ENCODE measurements at places on chromosomes 7 and 10.

- peak; percentile 48 for DNase-seq
These were observed 6.4 kb upstream of the GPR22 start for GRCh38 chr7:107463139-107464078.

DNA sequence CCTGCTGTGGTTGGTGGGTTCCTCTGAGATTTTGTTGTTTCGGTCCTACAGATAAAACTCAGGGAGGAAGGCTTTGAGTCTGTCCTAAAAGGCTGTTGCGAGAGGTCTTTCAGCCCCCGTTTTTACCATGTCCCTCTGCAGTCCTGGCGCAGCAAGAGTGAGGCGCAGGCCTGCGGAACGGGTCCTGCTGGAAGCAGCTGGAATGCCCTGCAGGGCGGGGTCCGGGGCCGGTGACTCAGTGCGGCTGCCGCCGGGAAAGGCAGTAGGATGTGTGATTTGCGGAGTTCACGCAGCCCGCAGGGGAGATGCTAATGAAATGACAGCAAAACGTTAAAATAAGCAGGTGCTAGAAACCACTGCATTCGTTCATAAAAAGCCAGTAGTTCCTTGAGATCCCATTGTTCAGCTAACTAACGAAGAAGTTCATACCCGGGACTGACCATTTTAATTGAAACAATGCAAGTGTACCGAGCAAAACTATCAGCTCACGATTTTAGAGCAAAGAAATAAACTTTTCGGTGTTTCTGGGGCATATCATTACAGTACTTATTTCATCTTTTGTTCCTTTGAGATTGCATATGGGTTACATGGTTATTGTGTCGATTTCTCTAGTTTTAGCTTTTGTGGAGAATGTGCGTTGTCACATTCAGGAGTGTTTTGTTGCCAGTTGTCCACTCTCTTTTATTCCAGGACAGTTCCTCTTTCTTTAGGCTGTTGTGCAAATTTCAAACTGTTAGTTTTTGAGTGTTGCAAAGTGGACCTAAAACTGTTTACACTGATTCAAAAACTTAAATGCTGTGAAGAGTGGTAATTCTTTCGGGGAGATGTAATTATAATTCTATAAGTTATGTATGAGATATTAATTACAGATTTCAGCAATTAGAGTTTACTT, 783 bp downstream of the ANLN start:
- DNase-seq = peak; percentile 68

- no peak for DNase-seq
These were observed 23.7 kb downstream of the XPNPEP1 start for GRCh38 chr10:109899356-109900331.

DNA sequence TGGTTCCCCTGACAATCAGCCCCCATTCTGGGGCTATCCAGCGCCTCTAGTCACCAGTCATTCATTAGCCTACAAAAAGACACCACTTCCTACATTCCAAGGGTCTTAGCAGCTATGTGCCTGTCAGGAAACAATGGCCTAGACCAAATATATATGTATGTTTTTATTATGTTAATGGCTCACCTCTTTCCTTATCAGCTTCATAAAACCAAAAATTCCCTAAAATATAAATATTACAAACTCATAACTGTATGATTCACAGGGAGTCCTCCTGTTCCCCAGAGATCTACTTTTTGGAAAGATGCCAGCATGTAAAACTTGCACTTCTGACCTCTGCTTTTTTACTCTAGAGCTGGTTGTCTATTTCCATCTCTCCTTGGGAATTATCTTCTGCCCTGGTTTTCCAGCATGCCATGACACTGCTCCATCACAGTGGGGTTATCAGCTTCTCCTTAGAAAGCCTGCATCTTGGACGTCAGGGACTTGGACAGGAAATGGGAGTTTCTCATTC, 79.2 kb downstream of the ABCA13 start:
- DNase-seq = no peak

DNA sequence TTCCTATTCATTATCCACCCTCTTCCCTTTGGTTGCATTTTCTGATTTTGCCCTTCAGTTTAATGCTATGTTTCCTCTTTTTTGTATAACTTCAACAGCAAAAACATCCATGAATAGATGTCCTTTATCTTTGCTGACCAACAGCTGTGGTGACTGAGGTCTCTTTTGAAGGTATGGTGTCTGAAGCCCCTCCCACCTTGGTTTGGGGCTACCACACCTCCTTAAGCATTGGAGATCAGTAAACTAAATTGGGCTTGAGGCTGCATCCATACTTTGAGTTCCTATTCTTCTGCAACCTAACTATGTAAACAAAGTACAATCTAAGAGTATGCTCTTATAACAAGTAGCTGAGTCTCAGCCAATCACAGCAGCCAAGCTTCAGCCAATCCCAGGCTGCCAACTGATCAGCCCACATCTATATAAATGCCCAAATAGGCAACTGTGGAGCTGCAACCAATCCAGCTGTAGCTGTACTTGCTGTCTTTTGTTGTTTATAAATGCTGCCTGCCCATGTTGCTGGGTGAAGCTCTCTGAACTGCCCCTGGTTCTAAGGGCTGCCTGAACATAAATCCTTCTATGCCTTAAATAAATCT, 69.4 kb upstream of the PDLIM1 start:
- no peak for DNase-seq

DNA sequence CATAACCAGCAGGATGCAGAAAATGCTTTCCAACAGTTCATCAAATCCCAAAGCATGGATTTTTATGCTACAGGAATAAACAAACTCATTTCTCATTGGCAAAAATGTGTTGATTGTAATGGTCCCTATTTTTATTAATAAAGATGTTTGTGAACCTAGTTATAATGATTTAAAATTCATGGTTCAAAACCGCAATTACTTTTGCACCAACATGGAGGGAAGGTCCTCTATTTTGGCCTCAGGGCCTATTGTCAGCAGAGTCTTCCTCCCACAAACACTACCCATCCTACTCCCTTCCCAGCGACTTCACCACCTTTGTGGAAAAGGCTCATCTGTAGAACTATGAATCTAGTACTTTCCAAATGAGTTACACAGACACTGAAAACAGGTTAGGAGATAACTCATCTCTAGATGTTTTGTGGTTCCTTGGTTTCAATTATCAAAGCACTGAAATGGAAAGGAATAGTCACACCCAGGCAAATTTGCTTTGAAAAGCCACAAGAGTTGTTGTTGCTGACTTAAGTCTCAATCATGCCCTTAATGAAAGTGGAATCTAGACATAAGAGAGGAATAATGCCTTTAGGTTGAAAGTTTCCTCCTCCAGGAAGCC, 59.4 kb upstream of the FRMD4A start:
- no peak for DNase-seq

- no peak for DNase-seq
These were observed 82.8 kb downstream of the LRRC18 start for GRCh38 chr10:48856855-48857254.

DNA sequence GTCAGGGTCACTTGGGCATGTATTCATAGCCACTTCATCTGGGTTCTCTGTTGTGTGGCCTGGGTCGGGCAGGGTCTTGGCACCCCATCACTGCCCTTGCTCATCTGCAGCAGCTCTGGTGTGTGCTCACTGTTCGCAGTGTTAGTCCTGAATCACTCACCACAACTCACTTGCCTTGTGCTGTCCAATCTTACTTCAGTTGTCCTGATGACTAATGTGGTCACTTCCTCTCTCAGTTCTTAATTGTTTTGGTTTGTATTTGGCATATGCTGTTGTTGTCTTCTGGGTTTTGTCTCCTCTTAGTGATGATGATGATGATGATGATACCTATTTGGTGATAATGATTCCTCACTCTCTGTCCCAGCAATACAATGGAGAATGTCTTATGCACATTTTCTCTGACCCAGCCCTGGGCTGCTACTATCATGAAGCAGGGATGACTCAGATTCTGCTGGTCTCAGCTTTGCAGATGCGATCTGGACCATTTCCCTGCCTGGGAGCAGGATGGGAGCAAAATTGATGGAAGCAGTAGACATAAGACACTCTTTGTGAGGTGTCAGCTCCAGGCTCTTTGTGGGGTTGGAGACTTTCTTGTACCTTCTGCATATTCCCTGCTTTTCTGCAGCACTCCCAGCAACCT, 17.0 kb downstream of the ADRA2A start:
- no peak for DNase-seq

DNA sequence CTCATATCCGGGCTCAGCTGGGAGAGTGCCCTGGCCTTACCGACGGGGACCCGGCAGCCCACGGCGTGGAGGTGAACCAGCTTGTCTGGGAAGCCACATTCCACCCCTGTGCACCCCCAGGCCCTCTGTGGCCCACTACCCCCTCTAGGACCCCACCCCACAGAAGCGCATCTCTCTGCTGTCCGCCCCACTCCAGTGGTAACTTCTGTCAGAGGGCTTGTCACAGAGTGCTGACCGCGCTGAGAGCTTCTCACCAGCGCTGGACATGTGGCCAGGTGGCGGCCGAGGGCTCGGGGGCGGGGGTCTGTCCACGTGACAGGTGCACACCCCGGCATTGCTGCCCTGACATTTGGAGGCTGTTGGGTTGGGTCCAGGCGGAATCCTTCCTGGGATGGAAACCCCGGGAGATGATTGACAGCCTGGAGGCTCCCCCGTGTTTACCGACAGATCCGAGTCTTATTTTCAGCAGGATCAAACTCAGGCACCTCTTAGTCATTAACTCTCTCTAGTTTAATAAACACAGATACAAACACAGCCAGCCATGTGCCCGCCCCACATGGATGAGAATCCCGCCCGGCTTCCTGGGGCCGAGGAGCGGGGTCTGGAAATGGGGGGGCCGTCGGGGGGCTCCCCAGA, 5.1 kb downstream of the ELFN1 start:
- DNase-seq = peak; percentile 15

- no peak for DNase-seq
These were observed 260.1 kb downstream of the CAMK1D start for GRCh38 chr10:12609435-12609834.

GRCh38 chr10:50469778-50470193, 154.0 kb downstream of the SGMS1 start:
- peak; percentile 48 for DNase-seq

DNA sequence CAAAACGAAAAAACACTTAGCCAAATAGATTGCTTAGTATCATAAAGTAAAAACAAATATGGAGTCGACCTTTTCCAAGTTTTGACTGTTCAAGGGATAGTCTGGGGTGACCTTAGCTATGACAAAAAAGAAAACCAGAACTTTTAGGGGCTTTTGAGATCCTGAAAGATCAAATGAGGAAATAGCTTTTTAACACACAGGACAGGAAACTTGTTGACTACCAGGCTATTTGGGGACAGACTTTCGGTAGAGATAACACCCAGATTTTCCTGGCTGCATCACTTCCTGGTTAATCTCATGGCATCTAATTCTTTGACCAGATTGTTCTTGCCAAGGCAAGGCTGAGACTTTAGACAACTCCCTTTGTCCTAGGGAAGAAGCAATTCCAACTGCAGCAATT, 34.5 kb upstream of the EGR2 start:
- no peak for DNase-seq

GRCh38 chr7:50730446-50731400, 52.0 kb downstream of the GRB10 start:
- DNase-seq = no peak

GRCh38 chr7:50660040-50660829, 95.0 kb upstream of the DDC start:
- peak; percentile 74 for DNase-seq

GRCh38 chr10:109933984-109934565, 10.8 kb upstream of the XPNPEP1 start:
- no peak for DNase-seq

DNA sequence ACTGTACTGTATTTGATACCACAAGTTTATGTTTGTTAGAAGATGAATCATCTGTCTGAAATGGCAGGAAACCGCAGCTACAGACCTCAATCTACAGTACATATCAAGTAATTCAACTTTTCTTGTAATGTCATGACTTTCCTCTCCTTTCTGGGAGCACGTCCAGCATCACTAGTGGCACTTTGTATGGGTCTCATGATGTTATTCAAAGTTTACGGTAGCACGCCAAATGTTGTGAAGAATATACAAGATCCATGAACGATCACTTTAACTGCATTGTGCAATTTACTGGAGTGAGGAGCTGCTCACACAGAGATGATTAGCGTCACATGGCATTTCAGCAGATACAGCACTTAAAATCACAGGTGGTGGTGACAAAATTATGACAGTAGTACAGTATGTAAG, 257.8 kb upstream of the GNAI1 start:
- no peak for DNase-seq

DNA sequence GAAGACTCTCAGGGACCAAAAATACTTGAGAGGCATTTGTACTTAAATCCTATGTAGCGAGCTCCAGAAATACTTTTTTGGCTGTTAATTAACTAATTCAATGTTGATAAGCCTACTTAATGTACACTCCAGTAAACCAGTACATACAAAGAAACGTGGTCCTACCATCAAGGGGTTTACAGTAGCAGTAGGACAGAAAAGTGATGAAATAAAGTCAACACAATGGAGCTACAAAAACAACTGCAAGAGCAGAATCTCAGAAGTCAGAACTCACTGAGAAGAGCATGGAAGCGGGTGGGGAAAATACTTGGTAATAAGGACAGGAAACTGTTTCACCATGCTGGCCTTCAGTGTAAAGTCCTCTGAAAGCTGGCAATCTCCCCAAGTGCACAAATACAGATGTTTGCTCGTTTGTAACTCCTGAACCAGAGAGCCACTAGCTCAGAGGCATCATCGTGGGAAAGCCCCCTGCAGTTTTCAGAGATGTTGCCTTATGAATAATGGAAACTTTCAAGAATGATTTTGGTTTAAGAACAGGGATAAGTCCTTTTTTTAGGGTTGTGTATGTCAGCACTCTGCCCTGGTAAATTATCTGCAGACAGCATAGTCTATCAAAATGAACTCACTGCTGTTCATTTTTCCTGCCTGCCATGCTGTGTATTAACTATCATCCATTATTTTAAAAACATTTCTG, 233.2 kb downstream of the SORCS1 start:
- no peak for DNase-seq

DNA sequence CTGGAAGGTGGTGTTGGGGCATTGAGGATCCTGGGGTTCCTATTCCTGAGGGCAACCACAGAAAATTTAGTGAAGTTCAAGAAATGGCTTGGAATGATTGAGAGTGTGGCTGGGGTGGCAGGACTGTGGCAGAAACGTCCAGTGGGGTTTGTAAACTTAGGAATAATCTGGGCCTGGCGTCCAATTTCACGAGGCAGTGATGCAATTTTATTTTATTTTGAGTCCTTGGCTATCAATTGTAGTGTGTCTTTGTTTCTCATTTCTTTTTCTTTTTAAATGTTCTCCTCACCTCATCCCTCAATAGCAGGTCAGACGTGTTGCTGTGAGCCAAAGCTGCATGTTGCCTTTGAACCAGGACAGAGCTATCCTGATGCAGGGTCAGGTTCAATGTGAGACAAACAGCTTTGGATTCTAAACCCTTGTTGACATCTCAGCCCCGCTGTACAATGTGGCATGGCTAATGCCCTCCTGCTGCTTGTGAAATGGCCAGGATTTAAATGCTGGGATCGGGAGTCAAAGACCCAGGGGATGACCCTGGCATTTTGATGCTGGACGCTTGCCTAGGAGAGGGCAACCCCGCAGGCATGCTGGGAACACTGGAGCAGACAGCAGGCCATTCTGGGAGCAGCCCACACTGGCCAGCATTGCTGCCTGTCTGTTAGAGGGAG, 64.8 kb downstream of the RBM20 start:
- no peak for DNase-seq

GRCh38 chr10:92967641-92968040, 93.0 kb upstream of the CYP26C1 start:
- no peak for DNase-seq
